T-helper 22 cell (primary cell): ENCODE measurements at places on chromosomes 2 and 18.

- no peak for DNase-seq
Measured at GRCh38 chr18:48123941-48124340, 193.5 kb upstream of the SMAD2 start.

- no peak for DNase-seq
Measured at GRCh38 chr18:63302220-63302619, 17.3 kb downstream of the BCL2 start.

DNA sequence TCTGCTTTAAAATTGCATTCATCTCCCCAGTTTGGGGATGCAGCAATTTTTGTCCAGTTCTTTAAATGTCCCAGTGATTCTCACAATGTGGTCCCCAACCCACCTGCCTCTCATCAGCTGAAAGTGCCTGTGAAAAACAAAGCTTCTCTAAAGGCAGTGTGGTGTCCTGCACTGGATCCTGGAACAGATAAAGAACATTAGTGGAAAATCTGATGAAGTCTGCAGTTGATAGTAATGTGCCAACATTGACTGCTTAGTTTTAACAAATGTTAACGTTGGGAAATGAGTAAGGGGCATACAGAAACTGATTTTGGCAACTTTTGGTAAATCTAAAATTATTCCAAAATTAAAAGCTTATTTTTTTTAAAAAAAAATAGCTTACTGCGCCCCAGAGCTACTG, 9.3 kb downstream of the FZD5 start:
- DNase-seq, result no peak

DNA sequence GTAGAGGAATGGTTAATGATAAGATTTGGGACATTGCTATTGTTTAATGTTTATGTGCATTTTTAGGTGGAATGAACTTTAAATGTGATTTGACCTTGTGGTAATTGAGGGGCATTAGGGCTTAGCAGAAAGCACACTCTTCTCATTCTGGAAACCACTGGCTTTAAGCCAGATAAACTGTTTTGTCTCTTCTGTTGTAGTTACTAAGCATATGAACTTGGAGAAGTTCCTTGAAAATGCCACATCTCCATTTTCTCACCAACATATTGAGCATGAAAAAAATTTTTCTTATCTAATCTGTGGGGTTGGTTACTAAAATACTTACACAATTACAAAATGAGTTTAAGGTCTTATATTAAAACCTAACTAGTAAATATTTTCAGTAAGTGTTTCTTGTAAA, 70.8 kb upstream of the FSHR start:
- no peak for DNase-seq

DNA sequence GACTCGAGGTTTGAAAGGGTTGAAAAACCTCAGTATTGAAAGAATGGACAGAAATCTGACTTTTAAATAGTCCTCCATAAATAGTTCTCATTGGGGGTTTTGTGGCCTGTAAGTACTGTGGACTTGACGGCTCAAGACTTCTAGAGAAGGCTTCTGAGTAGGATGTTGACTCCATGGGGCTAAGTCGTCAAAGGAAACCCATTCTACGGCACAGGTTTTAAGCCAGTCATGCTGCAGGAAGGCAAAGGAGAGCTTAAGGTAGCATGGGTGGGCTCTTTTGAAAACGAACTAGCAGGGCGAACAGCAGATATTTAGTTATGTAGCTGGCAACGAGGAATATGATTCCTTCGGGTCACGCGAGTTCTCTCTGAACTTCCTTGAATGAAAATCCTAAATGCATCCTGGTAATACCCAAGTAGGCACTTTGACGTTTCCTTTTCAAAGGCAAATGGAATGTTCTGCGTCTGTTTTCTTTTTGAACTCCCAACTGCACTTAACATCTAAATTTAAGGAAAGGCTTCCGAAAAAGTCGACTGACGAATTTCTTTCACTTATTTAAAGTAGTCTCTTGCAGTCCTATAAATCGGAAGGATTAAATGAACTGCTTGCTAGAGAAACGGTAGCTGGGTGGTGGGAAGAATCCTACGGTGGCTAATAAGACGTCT, 1.1 kb upstream of the NEDD4L start:
- no peak for DNase-seq

DNA sequence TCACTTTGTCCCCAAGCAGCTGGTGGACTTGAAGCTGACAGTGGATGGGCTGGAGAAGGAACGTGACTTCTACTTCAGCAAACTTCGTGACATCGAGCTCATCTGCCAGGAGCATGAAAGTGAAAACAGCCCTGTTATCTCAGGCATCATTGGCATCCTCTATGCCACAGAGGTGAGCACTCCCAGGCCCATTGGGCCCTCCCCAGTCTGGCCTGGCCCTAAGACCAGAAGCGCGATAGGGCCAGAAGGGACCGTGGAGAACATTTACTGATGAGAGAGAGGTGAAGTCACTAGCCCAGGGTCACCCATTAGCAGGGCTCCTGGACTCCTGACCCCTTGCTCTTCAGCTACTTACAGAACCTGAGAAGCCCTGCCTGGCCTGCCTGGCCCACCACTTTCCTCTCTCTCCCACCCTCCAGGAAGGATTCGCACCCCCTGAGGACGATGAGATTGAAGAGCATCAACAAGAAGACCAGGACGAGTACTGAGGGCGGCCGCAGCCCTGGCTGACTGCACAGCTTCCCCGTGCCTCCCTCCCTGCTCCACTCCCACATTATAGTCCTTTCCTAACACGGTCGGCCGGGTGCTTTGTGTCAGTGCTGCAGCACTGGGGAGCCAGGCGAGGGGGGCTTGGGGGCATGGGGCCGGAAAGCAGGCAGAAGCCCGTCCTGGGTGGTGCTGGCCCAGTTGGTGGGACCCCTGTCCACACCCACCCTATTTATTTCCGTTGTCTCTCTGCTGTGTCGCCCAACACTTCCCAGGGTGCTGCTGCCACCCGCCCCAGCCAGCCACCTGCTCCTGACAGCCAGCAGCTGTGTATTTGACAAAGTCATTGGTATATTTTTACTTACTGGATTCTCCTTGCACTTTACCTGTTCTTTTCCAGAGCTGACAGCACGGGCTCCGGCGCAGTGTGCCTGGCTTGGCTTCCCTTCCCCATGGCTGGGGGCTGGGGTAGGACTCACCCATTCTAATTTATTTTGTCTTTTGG, 6.6 kb upstream of the TMEM214 start:
- DNase-seq, result no peak

DNA sequence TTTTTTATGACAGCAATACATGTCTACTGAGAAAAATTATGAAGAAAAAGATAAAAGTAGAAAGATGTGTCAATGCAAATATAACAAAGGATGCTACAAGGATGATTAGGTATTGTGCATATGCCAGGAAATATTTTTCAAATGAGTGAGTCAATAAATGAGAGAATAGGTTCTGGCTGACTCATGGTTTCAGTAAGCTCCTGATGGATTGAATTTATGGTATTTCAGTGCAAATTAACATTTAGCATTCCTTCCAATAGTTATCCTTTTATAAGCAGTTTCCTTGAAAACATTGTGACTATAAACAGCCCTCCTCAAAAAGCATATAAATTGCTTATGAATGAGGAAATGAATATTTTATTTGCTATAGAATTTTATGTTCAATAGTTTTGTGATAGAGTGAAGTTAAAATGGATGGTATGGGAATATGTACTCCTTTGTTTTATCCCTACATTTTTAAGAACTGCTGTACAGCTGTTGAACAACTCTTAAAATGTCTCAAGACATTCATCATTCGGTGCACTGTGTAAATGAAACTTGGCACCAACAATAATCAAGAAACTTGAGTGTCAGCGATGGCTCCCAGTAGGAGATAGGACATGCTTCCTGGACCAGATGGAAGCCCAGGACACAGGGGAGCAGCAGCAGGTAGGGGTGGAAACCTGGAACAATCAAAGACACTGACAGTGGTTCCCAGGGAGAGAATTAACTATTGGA, 144.7 kb downstream of the PMAIP1 start:
- DNase-seq, result no peak

DNA sequence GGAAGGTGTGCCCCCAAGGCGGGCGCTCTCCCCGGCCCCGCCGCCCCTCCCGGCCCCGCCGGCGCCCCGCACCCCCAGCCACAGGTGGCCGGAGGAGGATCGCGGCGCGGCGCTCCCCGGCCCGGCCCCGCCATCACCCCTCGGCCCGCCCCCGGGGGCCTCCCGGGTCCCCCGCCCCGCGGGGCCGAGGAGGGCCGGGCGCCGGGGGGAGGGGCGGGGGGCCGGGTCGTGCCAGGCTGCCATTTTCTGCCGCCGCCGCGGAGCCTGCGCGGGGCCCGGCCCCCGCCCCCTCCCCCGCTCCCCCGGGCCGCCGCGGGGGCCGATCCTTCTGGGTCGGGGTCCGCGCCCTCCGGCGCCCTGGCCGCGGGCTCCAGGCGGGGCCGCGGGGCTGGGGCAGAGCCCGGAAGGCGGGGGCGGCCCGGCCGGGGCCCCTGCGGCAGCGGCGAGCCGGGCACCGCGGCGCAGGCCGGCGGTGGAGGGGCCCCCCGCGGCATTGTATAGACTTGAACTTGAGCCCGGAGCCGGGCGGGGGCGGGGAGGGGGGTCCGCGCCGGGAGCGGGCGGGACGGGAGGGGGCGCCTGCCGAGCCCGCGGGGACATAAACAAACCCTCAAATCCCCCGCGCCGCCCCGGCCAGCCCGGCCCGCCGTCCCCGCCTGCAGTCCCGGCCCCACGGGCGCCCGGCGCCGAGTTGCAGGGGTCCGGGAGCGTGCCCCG, 556 bp downstream of the DNMT3A start:
- DNase-seq, result no peak

DNA sequence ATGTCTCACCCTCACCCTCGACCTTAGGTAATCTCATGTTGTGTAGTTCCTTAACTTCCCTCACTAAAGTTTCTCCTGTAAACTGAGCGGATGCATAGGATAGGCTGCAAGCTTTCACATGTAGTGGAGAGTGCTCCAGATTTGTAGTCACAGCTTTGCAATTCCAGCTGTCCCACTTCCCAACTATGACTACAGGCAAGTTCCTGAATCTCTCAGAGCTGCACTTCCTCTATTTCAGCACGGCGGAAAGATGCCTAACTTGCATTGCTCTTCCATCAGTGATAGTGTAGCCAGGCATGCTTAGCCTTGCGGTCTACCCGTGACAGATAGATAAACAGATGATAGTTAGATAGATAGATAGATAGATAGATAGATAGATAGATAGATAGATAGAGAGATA, 183.1 kb upstream of the CCDC68 start:
- no peak for DNase-seq

- no peak for DNase-seq
Measured at GRCh38 chr2:234373060-234373459, 123.8 kb downstream of the ARL4C start.

DNA sequence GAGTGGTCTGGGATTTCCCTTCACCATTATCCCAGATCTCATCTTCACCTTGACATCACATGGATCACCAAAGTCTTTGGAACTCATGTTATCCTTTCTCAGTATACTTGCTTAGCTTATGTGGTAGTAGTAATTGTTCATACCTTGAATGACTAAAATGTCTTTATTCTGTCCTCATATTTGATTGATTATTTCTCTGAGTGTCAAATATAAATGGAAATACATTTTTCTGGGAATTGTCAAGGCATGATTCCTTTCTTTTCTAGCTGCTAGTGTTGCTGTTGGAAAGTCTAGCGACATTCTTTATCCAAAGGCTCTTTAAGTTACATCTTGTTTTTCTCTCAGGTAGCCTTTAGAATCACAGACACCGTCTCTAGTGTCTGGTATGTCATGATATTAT, 334.4 kb downstream of the CMPK2 start:
- DNase-seq, result no peak

DNA sequence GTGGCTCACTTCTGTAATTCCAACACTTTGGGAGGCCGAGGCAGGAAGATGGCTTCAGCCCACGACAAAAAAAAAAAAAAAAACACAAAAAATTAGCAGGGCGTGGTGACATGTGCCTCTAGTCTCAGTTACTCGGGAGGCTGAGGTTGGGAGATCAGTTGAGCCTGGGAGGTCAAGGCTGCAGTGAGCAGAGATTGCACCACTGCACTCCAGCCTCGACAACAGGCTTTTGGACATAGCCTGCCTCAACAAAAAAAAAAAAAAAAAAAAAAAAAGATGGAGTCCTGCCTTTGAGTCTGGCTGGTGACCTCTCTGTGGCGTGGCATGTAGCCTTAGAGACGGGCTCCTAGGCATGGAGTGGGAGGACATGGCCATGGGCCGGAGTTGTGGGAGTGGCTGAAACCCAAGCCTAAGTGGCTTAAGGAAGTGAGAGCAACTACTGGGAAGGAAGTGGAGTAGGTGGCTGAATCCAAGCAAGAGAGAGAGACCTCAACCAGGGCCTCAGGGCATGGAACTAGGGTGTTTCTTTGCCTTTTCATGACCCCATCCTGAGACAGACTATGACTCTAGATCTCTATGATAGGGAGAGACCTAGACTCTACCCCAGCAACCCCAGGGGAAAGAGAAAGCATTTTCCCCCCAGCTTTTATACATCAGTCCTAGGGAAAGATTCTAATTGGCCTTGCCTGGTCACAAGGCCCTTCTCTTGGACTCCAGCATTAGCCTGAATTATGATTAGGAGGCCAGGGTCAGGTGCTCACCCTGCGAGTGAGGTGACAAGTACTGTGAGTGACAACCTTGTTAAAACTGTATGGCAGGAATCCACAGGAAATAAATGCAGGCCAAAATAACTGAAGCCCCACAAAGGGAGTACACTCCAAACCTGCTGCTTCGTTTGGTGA, 34.2 kb downstream of the NPAS2 start:
- DNase-seq, result no peak

GRCh38 chr2:223566396-223566795, 35.8 kb downstream of the SCG2 start:
- DNase-seq, result no peak

DNA sequence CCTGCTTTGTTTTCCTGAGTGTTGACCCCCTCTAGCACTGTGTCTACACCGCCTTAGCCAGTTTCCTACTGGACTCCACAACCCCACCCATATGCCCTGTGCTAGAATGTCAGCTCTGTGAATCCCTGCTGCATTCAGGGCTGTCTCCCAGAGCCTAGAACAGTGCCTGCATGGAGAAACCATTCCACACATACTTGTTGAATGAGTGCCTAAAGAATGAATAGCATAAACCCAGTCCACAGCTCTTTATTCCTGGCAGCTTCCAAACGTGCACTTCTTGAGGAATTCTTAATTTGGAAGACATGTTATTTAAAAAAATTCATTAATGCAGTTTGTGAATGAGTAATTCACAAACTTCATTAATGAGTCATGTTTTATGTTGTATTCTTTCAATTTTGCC, 6.5 kb upstream of the NAPG start:
- DNase-seq, result no peak

DNA sequence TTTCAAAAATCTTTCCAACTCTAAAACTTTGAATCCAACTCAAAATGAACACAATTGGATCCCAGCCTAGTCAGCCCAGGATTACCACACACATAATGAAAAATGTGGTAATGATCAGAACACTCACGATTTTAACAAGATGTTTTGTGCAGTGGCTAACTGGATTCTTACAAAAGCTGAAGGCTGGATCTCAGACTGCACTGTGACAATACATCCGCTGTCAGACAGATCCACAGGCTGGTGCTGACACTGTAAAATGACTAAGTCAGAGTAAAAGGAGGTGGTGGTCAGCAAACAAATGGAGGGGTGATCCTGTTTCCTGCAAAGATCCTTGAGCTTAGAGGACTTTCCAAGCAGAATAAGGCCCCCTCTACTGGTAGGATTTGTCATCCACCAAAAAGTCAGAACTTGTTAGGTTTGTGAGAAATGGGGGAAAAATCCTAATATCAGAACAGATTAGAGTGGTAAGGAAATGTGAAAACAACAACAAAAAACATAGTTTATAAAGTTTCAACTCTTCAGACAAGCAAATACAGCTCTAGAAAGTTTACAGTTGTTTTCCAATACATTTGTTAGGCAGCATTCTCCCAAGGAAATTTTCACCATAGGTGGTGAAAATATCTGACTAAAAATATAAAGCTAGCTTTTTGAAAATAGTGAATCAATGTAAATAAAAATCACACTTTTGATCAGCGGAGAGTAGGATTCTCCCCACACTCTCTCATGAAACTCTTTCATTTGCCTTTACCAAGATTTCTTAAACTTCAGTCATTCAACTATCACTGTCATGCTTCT, 211.9 kb downstream of the AGPS start:
- DNase-seq, result no peak
